Foreskin fibroblast (primary cell): ENCODE measurements at places on chromosomes 16 and 17.

DNA sequence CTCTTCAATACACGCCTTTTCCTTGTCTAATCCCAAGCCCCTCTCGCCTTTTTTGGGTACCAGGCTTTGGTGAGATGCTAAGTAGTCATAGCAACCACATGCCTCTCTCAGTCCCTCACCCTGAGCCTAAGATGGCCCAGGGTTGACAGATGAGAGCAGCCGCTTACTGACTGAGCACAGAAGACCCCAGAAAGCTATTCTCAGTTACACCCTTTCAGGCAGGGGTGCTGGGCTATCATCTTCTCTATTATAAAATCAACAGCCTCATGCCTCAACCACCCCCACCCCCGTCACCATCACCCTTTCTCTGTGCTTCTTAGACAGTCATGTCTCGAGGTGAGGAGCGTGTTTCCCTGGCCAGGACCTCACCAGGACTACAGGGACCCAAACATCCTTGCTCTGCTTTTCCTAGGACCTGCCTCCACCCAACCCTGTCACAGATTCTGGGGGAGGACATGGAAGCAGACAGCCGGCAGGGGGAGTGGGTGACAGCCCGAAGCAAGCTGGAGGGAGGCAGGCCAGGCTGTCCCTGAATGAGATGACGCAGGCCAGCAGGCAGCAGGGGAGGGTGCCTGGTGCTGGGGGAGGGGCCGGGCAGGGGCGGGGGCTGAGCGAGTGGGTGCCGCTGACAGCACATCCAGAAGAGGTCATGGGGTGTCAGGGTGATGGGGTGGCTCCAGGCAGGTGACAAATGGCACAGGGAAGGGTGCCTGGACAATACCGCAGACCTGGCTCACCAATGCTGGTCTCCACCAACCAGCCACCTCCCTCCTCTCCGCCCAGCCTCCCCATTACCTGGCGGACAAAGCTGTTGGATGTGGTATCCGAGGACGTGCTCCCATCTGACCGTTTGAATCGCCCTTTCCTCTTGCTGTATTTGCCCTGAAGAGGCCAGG is 3.1 kb downstream of the CACNB1 start:
- peak; percentile 85 for DNase-seq

DNA sequence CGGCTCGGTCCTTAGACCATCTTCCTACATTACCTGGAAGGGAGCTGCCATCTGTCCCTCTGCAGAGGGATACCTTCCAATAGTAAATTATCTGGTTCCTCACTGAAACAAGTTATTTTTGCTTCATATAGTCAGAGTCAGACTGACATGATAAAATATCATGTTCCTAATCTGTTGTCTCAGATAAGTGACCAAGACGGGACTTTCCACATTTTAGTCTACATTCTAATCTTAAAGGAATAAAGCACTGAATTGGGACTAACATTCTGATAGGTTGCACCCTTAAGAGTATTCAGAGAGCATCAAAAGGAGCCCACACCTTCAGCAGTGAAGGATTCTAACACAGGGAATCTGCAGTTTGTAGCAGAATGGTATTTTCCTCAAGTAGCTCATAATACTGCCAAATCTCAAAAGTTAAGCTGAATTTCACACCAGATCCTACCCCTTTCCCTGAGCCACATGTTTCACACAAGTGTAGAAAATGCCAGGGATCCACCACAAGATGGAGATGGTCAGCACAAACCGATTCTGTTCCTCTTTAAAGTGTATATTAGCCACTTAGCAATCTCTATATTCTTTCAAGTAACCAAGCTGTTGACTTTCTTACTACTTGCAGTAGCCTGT is 13.4 kb downstream of the GINS2 start:
- peak; percentile 73 for DNase-seq

DNA sequence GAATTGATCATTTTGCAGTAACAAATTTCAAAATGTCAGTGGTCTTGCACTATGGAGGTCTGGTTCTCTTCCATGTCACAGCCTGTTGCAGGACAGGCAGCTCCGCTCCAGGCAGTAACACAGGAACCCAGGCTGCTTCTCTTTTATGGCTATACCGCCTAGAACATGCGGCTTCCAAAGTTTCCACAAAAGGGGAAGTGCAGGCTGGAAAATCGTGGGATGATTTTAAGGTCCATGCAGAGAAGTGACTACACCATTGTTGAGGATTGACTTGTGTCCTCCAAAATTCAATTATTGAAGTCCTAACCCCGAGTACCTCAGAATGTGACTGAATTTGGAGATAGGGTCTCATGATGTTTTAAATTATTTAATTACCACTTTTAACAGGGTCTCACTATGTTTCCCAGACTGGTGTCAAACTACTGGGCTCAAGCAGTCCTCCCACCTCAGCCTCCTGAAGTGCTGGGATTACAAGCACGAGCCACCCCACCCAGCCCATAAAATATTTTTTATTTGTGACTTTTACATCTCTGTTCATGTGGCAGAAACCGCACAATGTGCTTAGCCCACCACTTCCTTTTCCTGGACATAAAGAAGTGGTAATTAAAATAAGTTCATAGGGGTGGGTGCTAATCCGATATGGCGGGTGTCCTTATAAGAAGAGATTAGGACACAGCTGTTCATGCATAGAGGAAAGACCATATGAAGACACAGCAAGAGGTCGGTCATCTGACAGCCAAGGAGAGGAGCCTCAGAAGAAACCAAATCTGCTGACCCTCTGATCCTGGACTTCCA is 279.2 kb upstream of the RPL38 start:
- no peak for DNase-seq

GRCh38 chr17:19413761-19414160 is 2.7 kb downstream of the RNF112 start:
- no peak for DNase-seq

GRCh38 chr16:2910441-2910969 is 1.2 kb upstream of the FLYWCH1 start:
- DNase-seq, result peak; percentile 48

DNA sequence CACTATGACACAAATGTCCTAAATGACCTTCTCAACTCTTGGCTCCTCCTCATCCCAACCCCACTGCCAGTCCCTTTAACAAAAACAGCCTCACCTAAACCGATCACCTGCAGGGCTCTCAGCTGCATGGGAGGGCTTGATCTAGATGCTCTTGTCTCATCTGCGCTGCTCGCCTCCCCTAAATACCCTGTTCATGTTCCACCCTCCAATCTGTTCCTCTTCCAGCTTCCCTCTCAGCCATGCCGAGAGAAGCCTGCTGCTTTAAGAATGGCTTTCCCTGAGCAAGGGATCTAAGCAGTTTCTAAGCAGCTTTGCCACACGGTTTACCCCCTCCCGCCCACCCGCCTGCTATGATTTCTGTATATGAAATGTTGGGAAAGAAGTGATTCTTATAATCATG is 23.7 kb downstream of the PIPOX start:
- DNase-seq, result no peak

DNA sequence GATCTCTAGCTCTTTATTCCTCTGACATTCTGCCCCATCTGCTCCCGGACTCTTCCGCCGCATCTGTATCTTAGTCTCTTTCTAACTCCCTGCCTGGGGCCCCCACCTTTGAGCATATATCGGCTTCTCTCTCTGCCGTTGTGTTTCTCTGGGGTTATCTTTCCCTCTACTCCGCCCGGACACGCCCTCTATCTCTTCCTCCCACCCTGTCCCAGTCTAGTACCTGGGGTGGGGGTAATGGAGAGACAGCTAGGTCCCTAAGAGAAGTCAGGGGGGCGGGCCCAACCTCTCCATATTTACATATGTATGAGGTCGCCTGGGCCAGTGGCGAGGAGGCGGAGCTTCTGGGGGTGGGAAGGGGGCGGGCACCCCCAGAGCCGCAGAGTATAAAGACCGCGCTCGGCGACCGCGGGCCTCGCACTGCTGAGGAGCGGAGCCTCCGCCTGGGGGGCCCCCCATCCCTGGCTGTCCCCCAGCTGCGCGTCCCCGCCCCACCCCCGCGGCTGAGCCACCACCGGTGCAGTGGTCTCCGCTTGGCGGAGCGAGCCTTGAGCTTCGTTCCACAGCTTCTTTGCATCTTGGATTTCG is at the start of gene ATP1B2:
TSS of gene ATP1B2 (plus strand) at position 418 of the 588 bp plus-strand sequence. CDS start 593 bp downstream, outside the sequence.
- peak; percentile 18 for DNase-seq

DNA sequence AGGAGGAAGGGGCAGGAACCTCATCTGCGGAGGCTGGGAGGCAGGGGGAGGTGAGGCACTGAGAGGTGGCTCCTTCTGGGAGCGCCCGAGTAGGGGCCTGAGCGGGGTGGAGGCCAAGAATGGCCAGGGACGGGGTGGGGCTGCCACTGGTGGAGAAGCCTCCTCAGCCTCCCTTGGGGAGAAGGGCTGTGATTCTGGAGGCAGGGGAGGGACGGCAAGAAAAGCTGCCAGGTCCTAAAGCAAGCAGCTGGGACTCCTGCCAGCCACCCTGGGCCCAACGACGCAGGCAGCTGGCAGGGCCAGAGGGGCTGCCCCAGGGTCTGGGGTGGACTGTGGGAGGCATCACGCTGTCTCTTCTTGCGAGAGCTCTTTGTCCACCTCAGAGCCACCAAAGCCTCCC is 12.7 kb upstream of the MLKL start:
- DNase-seq, result no peak

- DNase-seq, result no peak
These were observed 25.3 kb downstream of the MARCHF10 start for GRCh38 chr17:62782730-62783270.

- DNase-seq, result no peak
These were observed 3.8 kb upstream of the TMC7 start for GRCh38 chr16:18979936-18980335.
